Uterus (tissue), 4 donors: ENCODE measurements at places on chromosomes 12 and 14. TPM values are rescaled to one million over a fixed set of nuclear protein-coding genes. Genes with fewer than 3 reads are reported as not detected.
A peak's percentile ranks its signal among the peaks of the same experiment; 100 is the strongest.

DNA sequence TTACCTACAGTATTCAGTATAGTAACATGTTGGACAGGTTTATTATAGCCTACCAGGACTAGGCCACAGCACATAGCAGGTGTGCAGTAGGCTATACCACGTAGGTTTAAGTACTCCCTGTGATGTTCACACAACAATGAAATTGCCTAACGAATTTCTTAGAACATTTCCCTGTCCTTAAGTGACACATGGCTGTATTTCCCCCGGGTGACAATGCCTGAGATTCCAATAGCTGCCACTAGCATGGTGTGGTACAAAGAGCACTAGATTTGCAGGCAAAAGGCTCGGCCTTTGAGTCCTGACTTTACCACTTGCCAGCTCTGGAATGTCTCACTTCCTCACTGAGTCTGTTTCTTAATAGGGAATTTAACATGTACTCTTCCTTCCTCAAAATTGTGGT, 19.7 kb downstream of the PTPN21 start:
- no peaks in the 10 kb centered on the region for H3K27me3 ChIP-seq
- DNase-seq: no peak
- H3K4me1 ChIP-seq: no peaks in the 10 kb centered on the region
- no peak overlapping the region for H3K27ac ChIP-seq
- no peak overlapping the region for H3K4me3 ChIP-seq
- H3K36me3 ChIP-seq: no peaks in the 10 kb centered on the region

- no peaks in the 10 kb centered on the region for H3K27me3 ChIP-seq
- no peak overlapping the region for H3K27ac ChIP-seq
- H3K4me1 ChIP-seq: no peaks in the 10 kb centered on the region
- DNase-seq: no peak
Observed at GRCh38 chr12:108240027-108240785, 98.9 kb downstream of the CMKLR1 start.

The RD3L gene
- total RNA-seq: not detected

GRCh38 chr12:67026487-67027246, 242.5 kb upstream of the CAND1 start:
- H3K4me3 ChIP-seq: no peak overlapping the region
- H3K27me3 ChIP-seq: no peaks in the 10 kb centered on the region
- no peak overlapping the region for H3K27ac ChIP-seq
- no peak for DNase-seq
- H3K36me3 ChIP-seq: no peaks in the 10 kb centered on the region

- H3K4me1 ChIP-seq: no peaks in the 10 kb centered on the region
- no peak for DNase-seq
- no peak overlapping the region for H3K27ac ChIP-seq
- H3K36me3 ChIP-seq: no peaks in the 10 kb centered on the region
- no peaks in the 10 kb centered on the region for H3K27me3 ChIP-seq
Observed at GRCh38 chr14:66239589-66239988, 246.6 kb upstream of the CCDC196 start.

DNA sequence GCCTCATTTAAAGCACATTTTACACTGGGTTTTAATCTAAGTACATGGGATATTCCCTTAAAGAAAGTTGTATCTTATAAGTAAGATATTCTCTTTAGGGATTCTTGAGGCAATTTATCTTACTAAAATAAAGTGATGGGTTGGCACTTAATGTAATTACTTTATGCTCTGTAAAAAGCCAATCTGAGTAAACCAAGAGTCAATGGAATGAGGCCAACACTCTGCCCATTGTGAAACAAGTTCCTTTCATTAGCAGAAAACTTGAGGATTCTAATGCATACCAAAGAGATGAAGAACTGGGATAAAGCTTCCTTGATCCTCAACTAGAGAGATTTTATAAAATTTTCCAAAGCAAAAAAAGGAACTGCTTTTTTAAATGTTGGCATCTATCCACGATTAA, 121.2 kb downstream of the METTL25 start:
- H3K4me1 ChIP-seq: no peaks in the 10 kb centered on the region
- H3K4me3 ChIP-seq: no peak overlapping the region
- DNase-seq: no peak
- no peaks in the 10 kb centered on the region for H3K27me3 ChIP-seq

GRCh38 chr12:67651132-67651695, 2.7 kb downstream of the DYRK2 start:
- no peak overlapping the region for H3K4me3 ChIP-seq
- H3K4me1 ChIP-seq: no peaks in the 10 kb centered on the region
- no peaks in the 10 kb centered on the region for H3K27me3 ChIP-seq
- DNase-seq: no peak
- no peaks in the 10 kb centered on the region for H3K36me3 ChIP-seq
- H3K27ac ChIP-seq: peak overlapping the region; percentile 97

The KIF5A gene
- total RNA-seq: 1.2 TPM

- no peak for DNase-seq
- no peaks in the 10 kb centered on the region for H3K36me3 ChIP-seq
- no peaks in the 10 kb centered on the region for H3K4me1 ChIP-seq
- H3K4me3 ChIP-seq: no peak overlapping the region
- H3K27me3 ChIP-seq: no peaks in the 10 kb centered on the region
Observed at GRCh38 chr14:105059035-105059924, 6.0 kb downstream of the GPR132 start.

- DNase-seq: no peak
- no peak overlapping the region for H3K4me3 ChIP-seq
- no peaks in the 10 kb centered on the region for H3K27me3 ChIP-seq
- H3K4me1 ChIP-seq: no peaks in the 10 kb centered on the region
Observed at GRCh38 chr14:64438181-64438841, 27.0 kb upstream of the AKAP5 start.

The KRT8 gene
- 43.8 TPM for total RNA-seq

DNA sequence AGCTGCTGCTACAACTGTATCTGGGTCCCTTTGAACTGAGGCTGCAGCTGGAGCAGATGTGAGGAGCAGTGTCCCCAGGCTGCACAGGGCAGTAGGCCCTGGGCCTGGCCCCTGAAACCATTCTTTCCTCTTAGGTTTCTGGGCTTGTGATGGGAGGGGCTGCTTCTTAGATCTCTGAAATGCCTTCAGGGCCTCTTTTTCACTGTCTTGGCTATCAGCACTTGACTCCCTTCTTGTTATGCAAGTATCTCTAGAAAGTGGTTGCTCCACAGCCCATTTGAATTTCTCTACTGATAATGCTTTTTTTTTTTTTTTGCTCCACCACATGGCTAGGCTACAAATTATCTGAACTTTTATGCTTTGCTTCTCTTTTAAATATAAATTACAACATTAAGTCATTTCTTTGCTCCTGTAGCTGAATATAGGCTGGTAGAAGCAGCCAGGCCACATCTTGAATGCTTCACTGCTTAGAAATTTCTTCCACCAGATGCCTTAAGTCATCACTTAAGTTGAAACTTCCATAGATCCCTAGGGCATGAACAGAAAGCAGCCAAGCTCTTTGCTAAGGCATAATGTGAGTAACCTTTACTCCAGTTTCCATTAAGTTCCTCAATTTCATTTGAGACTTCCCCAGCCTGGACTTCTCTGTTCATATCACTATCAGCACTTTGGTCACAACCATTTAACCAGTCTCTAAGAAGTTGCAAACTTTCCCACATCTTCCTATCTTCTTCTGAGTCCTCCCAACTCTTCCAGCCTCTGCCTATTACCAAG, 41.1 kb downstream of the ACSM4 start:
- DNase-seq: no peak
- H3K4me3 ChIP-seq: no peak overlapping the region
- no peak overlapping the region for H3K27ac ChIP-seq

- H3K27ac ChIP-seq: no peak overlapping the region
- H3K36me3 ChIP-seq: no peaks in the 10 kb centered on the region
- no peak overlapping the region for H3K4me3 ChIP-seq
- H3K27me3 ChIP-seq: no peaks in the 10 kb centered on the region
- no peak for DNase-seq
Observed at GRCh38 chr12:86170051-86170450, 86.1 kb downstream of the MGAT4C start.

GRCh38 chr14:54567639-54568561, 972 bp downstream of the SAMD4A start:
- H3K4me3 ChIP-seq: peak overlapping the region; percentile 93
- no peaks in the 10 kb centered on the region for H3K36me3 ChIP-seq
- peak overlapping the region; percentile 100 for H3K27ac ChIP-seq

GRCh38 chr14:58774531-58774930, 136.8 kb downstream of the DACT1 start:
- no peaks in the 10 kb centered on the region for H3K36me3 ChIP-seq
- H3K4me1 ChIP-seq: no peaks in the 10 kb centered on the region
- H3K27me3 ChIP-seq: no peaks in the 10 kb centered on the region
- no peak overlapping the region for H3K27ac ChIP-seq

- H3K4me1 ChIP-seq: peaks cover 9% of the 10 kb centered on the region
- no peaks in the 10 kb centered on the region for H3K36me3 ChIP-seq
- no peak overlapping the region for H3K27ac ChIP-seq
- H3K4me3 ChIP-seq: no peak overlapping the region
- no peaks in the 10 kb centered on the region for H3K27me3 ChIP-seq
Observed at GRCh38 chr14:88831284-88831683, 6.8 kb downstream of the TTC8 start.

DNA sequence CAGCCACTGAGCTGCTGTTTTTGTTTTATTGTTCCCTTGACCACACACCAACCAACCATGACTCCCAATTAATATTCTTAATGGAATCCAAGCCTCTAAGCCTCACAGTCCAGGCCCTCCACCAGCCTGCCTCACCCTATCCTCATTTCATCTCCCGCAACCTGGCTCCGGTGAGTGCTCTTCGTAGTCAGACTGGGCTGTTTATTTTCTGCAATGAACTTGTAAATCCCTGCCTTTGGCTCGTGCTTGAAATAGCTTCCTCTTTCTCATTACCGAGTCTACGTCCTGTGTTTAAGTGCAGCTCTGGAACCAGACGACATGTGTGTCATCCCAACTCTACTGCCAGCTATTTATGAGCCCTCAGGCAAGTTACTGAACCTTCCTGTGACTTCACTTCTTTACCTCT, 12.4 kb upstream of the ETFBKMT start:
- no peaks in the 10 kb centered on the region for H3K4me1 ChIP-seq
- H3K27ac ChIP-seq: no peak overlapping the region
- H3K27me3 ChIP-seq: no peaks in the 10 kb centered on the region
- H3K36me3 ChIP-seq: no peaks in the 10 kb centered on the region
- H3K4me3 ChIP-seq: no peak overlapping the region

DNA sequence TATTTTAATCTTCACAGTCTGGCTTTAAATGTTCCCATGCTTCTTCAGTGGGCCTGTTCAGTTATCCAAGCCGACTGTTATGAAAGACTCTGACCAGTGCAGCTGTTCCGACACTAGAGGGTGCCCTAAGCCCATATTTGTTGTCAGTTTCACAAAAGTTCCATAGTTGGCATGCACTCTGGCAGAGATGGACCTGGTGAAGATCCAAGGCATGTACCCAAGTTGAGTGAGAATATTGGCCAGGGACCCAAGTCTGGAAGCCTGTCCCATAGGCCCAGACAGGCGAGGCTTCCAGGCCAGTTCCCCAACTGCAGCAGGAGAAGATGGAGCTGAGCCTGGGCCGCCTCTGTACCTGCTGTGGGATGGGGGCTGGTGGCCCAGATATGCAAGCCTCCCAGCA, 27.4 kb upstream of the GUCY2C start:
- H3K4me1 ChIP-seq: no peaks in the 10 kb centered on the region
- H3K36me3 ChIP-seq: no peaks in the 10 kb centered on the region
- no peaks in the 10 kb centered on the region for H3K27me3 ChIP-seq
- DNase-seq: peak; percentile 17
- H3K4me3 ChIP-seq: no peak overlapping the region

The TAS2R9 gene
- total RNA-seq: not detected

- H3K27ac ChIP-seq: no peak overlapping the region
- H3K36me3 ChIP-seq: no peaks in the 10 kb centered on the region
- no peaks in the 10 kb centered on the region for H3K27me3 ChIP-seq
- no peak for DNase-seq
- H3K4me3 ChIP-seq: no peak overlapping the region
- no peaks in the 10 kb centered on the region for H3K4me1 ChIP-seq
Observed at GRCh38 chr14:50603565-50603964, 43.6 kb downstream of the ATL1 start.

The LRIG3 gene
- 42.0 TPM for total RNA-seq

The SMIM41 gene
- total RNA-seq: not detected

GRCh38 chr12:40647651-40648050, 44.6 kb upstream of the CNTN1 start:
- no peaks in the 10 kb centered on the region for H3K36me3 ChIP-seq
- no peaks in the 10 kb centered on the region for H3K4me1 ChIP-seq
- no peak for DNase-seq
- H3K4me3 ChIP-seq: no peak overlapping the region

GRCh38 chr12:4809013-4809448, 88.8 kb downstream of the GALNT8 start:
- H3K4me3 ChIP-seq: peak overlapping the region; percentile 25
- no peak for DNase-seq
- peaks cover 6% of the 10 kb centered on the region for H3K27me3 ChIP-seq
- peaks cover 8% of the 10 kb centered on the region for H3K4me1 ChIP-seq

DNA sequence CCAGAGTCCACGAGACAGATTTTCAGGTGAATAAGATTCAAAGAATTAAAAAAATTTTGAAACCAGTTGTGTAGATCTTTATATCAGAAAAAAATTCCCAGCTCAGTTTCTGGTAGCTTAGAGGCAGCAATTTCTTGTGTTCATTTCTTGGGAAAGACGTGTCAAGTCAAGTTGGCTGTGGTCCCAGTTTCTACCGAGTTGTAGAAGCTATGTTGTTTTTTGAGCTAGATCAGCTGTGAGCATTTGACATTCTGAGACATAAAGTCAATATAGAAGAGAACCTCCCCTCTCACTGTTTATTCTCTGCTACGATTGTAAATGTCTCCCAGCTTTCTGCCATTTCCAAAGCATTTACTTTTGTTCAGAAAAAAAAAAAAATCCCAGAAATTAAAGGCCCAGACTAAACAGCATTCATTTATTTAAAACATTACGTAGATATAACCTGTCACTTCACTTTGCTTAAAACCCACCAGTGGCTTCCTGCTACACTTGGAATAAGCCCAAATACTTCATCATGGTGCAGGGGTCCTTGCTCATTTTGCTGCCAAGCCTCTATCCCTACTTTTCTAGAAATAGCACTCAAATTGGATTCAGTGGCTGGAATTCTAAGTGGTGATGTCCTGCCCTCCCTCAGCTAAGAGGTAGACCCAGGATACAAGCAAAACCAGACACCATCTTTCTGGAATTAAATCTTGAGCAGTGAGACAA, 20.6 kb upstream of the PYGL start:
- H3K4me3 ChIP-seq: no peak overlapping the region
- DNase-seq: peak; percentile 93
- H3K4me1 ChIP-seq: peaks cover 6% of the 10 kb centered on the region
- no peaks in the 10 kb centered on the region for H3K27me3 ChIP-seq
- peak overlapping the region; percentile 65 for H3K27ac ChIP-seq
